ENCODE measurements at places on chromosomes 16 and 17. TPM values are rescaled to one million over a fixed set of nuclear protein-coding genes. Genes with fewer than 3 reads are reported as not detected.

Gene WSCD1
- 3.2 TPM for total RNA-seq

Gene CLEC18C
- 0.16 TPM for total RNA-seq

Gene BAHCC1
- 15.9 TPM for total RNA-seq

Gene CD300A
- total RNA-seq, result 0.07 TPM

Gene TAC4
- total RNA-seq, result not detected

Gene PIMREG
- 45.7 TPM for total RNA-seq

Gene MLKL
- total RNA-seq, result 22.8 TPM

Gene ABCC3
- 122 TPM for total RNA-seq

Gene XAF1
- 0.03 TPM for total RNA-seq

Gene MARVELD3
- 0.51 TPM for total RNA-seq

Gene SOCS1
- total RNA-seq, result 1.5 TPM

Gene ARL2BP
- total RNA-seq, result 75.6 TPM

Gene KRT40
- total RNA-seq, result not detected

Gene CMIP
- 126 TPM for total RNA-seq

Gene BCL7C
- 34.9 TPM for total RNA-seq

Gene KRT31
- not detected for total RNA-seq

Gene ALOX12B
- 2.1 TPM for total RNA-seq

Gene PITPNM3
- 2.9 TPM for total RNA-seq

Gene DPEP2
- not detected for total RNA-seq

Gene CACNG5
- 0.21 TPM for total RNA-seq

Gene MIS12
- total RNA-seq, result 20.1 TPM

Gene KRTAP9-4
- not detected for total RNA-seq

Gene ADAT1
- total RNA-seq, result 43.2 TPM

Gene B9D1
- total RNA-seq, result 42.6 TPM

Gene STX1B
- total RNA-seq, result 1.8 TPM

Gene TOM1L1
- 39.2 TPM for total RNA-seq

Gene ABCA6
- total RNA-seq, result not detected

Gene BBS2
- 23.1 TPM for total RNA-seq

Gene CRISPLD2
- total RNA-seq, result 3.6 TPM

Gene ENKD1
- total RNA-seq, result 11.1 TPM

Gene ADORA2B
- 15.3 TPM for total RNA-seq

Gene HP
- not detected for total RNA-seq

Gene NAGS
- 0.77 TPM for total RNA-seq

Gene ZNF597
- 1.2 TPM for total RNA-seq

Gene MT1H
- not detected for total RNA-seq

Gene WNT9B
- total RNA-seq, result not detected

Gene TEX14
- total RNA-seq, result 0.14 TPM

Gene KCNJ12
- total RNA-seq, result 1.1 TPM

Gene CCDC78
- total RNA-seq, result 3.6 TPM

Gene P3H4
- total RNA-seq, result 39.9 TPM

Gene EFNB3
- 1.6 TPM for total RNA-seq

Gene PSME3
- 258 TPM for total RNA-seq

Gene CHST5
- 0.10 TPM for total RNA-seq

Gene PHLPP2
- total RNA-seq, result 10.9 TPM

Gene KRTAP1-3
- not detected for total RNA-seq

All from A549 treated with DMSO at 1 μM for 4 hours (cell line).